BE2C (cell line): ENCODE measurements at places on chromosomes 11 and 22.

- no peak for DNase-seq
Measured at GRCh38 chr11:23211221-23211620, 350.9 kb upstream of the CCDC179 start.

DNA sequence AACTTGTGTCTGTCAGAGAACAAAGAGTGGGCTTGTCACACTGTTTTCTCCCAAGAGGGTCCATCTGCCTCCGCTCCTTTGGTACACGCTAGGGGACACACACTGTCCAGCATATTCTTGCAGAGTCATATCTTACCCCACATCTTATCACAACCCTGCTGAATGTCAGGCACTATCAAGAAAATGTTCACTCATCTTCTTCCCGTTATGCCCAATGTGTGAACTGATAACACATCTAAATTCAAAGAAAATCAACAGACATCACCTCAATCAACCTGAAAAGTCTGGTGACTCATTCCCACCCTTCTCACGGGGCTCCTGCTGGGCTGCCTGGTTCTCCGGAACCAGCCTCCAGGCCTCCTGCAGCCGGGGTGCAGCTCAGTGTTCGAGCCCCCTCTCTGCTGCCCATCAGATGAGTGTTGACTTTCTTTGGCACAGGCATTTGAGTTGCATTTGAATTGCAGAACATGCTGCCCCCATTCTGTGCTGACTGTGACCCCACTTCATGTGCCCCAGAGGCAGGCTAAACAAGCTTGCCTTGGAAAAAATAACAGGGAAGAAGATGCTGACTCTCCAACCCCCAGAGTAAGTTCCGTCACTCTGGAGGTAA is 19.4 kb downstream of the GRAP2 start:
- DNase-seq: no peak

- DNase-seq: no peak
Measured at GRCh38 chr22:21984793-21985192, 2.2 kb upstream of the TOP3B start.

DNA sequence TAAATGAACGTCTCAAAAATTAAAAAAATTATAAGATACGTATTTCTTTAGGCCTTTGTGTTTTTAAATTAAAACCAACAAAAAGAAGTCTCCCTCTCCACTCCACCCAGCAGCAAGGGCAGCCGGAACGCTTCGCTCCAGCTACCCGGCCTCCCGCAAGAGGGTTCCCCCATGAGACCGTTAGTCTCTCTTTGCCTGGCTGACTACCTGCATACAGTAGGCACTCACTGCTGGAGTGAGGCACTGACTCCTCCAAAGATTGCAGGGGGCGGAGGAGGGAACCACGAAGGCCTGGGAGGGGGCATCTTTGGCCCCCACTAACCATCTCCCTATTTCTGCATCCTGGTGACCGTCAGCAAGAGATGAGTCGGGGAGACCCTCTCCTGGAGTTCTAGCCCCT is 10.1 kb downstream of the CBX6 start:
- no peak for DNase-seq

- no peak for DNase-seq
Measured at GRCh38 chr11:131888230-131888855, 517.9 kb downstream of the NTM start.

DNA sequence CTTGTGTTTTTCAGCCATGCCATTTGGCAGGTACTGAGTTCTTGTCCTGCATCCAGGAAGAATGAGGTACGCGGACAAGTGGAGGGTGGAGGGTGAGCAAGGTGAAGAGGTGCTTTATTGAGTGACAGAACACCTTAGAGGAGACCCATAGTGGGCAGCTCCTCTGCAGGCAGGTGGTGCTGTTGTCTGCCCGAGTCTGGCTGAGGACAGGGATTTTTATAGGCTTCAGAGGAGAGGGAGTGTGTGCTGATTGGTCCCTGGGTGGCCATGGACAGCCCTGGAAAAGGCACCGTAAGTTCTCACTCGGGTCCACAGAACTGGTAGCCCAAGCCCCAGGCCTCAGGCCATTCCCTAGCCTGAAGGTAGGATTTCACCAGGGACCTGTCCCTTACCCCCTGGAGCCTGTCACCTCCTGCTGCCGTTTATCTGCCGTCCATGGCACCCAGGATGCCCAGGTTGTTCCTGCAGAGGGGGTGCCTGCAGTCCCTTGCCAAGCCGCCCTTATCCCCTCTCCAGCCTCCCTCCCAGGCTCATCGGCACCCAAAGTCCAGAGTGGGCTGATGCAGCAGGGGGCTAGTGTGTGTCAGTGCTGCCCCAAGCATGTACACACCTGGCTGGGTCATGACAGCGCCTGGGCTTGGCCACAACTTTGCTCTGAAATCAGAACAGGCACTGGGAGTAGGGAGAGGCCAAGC is 213.6 kb downstream of the LRRC4C start:
- no peak for DNase-seq

- no peak for DNase-seq
Measured at GRCh38 chr11:62592989-62593421, 1.7 kb upstream of the TUT1 start.

DNA sequence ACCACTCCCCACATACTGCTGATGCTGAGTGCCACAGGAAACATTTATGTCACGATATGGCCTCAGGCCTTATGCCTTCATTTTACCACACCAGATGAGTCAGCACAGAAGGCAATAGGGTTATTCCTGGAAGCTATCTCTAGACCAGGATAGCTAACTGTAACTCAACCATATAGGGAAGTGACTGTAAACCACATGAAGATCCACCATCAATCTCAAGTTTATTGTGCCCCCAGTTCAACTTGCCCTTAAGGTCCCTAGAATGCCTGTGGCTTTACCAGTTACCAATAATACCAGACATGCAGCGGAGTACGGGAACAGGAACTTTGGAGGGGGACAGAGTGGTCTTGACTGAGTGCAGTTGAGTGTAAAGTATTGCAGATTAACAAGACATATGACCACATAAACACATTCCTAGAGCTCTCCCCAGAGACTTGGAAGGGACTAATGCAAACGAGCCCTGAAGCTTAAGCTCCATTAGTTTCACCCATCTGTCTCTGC is 180.9 kb downstream of the KIF18A start:
- DNase-seq: no peak

GRCh38 chr11:73578592-73579185 is 19.2 kb downstream of the FAM168A start:
- no peak for DNase-seq

DNA sequence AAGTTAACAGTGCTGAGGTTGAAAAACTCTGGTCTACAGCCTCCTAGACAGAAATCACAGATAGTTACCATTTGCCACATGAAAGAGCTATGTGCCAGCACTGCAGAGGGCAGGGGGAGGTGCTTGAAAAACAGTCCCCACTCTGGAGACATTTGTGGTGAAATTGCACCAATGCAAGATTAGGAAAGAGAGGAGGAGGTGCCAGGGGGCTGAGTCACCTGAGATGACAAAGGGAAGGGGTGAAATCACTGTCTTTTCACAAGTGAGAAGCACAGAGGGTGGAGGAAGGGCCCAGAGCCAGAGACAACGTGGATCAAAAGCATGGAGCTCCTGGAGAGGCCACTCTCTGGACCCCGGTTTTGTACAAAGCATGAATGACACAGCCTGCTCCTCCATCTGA is 196.3 kb downstream of the BUD13 start:
- no peak for DNase-seq

DNA sequence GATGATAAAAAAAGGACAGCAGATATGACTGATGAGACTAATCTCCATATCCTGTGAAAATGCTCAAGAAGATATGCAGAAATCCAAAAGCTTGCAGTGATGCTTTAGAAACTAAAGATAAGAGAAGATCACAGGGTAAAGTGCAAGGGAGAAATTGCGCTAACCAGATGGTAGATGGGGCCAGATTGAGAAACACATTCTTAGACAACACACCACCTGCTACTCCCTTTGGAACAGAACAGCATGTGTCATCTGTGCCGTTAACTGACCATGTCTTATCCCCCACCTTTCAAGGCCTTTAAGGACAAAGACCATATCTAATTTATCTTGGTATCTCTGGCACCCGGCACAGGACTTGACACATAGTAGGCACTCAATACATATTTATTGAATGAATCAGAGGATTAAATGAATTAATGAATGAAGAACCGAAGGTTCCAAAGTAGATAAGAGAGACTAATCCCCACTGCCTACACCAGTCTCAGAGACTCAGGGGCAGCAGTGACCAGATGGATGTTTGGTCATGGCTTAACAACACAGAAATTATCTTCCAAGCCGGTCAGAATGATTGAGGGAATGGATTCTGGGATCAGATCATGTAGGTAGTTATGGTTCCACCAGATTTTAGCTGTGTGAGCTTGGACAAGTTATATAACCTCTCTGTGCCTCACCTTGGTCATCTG is 12.3 kb upstream of the P2RY2 start:
- no peak for DNase-seq

DNA sequence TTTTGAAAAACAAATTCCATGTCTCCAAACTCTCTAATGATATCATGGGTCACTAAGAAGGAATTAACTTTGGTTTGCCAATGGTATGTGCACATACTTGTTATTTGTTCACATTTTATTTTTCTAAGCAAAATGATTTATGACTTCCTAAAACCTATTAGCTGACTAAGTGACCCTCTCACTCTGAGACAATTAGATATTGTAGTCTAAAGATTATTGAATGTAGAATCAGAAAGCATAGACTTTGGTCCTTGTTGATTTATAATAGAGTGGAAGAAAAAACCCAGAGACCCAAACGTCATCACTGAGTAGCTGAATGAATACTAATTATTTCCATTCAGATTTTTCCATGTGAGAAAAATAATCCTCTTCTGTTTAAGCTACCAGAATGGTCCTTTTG is 243.5 kb upstream of the ANO3 start:
- DNase-seq: no peak
